Left lobe of liver (tissue), 2 donors: ENCODE measurements at places on chromosomes 7 and 10. TPM values are rescaled to one million over a fixed set of nuclear protein-coding genes. Genes with fewer than 3 reads are reported as not detected.

- DNase-seq = no peak
These were observed 141.8 kb downstream of the CTTNBP2 start for GRCh38 chr7:117731455-117731854.

GRCh38 chr7:153382641-153383101, 623.1 kb downstream of the ACTR3B start:
- DNase-seq = no peak

OR2A7 gene
- total RNA-seq = 1.9 TPM

- no peak for DNase-seq
These were observed 143.9 kb upstream of the MGMT start for GRCh38 chr10:129322933-129323820.

DNA sequence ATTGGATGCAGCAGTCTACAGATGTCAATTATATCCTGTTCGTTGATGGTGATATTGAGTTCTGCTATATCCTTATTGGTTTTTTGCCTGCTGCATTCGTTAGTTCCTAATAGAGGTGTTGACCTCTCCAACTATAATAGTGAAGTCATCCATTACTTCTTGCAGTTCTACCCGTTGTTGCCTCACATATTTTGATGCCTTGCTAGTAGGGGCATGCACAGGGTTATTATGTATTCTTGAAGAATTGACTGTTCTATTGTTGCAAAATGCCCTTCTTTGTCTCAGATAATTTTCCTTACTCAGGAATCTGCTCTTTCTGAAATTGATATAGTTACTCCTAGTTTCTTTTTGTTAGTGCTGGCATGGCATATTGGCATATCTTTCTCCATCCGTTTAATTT, 140.1 kb upstream of the INHBA start:
- DNase-seq = no peak

HPSE2 gene
- total RNA-seq = not detected

DNA sequence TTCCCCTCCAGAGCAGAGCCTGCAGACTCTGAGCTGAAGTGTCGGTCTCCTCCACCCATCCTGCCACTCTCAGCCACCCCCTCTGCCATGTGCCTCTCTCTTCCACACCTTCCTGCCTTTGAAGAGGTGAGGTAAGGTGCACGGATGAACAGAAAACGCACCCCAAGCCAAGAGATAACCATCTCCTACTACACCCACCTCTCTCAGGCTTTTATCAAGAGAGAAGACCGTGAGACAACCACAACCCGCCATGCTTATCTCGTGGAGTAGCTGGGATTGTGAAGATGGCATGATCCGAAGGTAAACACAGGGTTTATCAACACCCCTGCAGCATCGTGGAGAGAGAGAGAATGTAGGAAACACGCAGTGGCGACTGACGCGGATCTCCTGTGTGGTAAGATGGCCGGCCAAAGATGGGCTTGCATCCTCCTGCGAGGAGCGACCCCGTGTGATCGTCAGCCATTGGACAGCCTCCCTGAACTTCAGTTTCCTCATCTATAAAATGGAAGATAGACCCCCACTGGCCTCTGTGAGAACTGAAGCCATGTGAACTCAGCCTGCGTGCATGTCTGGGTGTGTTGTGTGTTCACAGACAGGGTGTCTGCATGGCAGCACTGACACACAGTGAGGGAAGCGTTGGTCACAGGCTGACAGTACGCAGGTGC, 219.0 kb downstream of the DIP2C start:
- DNase-seq = no peak

DNA sequence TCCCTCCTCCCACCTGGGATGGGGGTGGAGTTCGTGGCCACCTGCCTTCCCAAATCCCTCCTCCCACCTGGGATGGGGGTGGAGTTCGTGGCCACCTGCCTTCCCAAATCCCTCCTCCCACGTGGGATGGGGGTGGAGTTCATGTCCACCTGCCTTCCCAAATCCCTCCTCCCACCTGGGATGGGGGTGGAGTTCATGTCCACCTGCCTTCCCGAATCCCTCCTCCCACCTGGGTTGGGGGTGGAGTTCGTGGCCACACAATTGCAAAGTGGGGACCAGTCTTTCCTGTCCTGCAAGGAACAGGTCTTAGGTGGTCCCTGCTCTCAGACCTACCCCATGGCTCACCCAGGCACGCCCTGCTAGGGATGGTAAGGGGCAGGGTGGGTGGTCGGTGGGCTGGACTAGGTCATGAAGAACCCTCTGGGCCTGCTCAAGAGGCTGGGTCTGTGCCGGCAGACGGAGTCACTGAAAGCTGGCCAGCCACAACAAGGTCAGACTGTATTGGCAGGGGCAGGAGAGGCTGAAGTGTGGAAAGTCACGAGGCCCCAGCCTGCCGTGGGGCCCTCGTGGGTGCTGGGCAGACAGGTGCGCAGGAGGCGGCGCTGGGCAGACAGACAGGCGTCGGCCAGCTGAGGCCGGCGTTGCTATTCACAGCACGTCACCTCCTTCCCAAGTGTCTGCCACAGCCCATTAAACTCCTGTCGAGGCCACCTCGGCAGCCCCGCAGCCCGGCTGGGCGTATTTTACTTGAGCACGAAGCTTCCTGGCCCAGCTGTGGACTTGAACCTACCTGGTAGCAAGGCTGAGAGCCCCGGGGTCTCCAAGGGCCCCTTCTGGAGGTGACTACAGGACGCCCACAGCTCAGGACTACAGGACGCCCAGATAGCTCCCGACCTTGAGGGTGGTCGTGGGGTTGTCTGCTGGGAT, 4.1 kb downstream of the KNDC1 start:
- DNase-seq = no peak

IKZF1 gene
- total RNA-seq = 2.8 TPM

DNA sequence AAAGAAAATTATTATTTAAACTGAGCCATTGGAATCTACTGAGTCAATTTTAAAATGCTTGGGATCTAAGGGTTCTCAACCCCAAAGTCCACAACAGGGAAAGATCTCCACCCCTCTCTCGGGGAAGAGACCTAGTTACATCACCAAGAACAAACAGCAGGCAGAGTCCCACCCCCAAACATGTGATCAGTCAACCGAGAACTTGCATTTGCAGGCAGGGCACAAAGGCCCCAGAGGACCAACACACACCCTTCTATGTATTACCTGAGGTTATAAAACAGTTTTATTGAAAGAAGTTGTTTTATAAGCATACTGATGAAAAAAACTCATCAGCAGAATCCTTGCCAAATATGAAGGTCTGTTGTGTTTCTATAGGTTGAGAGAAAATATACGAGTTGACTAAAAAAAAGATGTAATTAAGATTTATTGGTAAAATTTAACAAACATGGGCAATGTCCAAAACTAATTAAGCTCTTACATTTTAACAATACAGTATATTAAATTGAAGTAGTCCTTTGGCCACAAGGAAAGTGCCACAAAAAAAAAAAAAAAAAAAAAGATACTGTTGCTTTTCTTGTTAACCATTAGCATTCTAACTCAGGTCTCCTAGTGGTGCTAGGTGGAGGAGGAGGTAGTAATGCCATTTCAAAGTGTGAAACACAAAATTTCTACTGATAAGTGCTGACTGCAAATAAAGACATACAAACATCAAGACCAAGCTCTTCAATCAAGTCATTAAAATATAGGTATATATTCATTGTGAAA, 975 bp upstream of the USP54 start:
- peak; percentile 78 for DNase-seq
